Ecto neural progenitor cell (in vitro differentiated cells): ENCODE measurements at places on chromosomes 4 and X.

GRCh38 chrX:108468486-108468885 lies 28.8 kb downstream of the COL4A5 start:
- no peak for DNase-seq

GRCh38 chr4:56689201-56689969 lies 8.3 kb upstream of the HOPX start:
- DNase-seq, result no peak

GRCh38 chr4:166675411-166675810 lies 558.9 kb downstream of the SPOCK3 start:
- DNase-seq, result no peak

GRCh38 chr4:163556177-163556576 lies 61.7 kb downstream of the TMA16 start:
- no peak for DNase-seq

DNA sequence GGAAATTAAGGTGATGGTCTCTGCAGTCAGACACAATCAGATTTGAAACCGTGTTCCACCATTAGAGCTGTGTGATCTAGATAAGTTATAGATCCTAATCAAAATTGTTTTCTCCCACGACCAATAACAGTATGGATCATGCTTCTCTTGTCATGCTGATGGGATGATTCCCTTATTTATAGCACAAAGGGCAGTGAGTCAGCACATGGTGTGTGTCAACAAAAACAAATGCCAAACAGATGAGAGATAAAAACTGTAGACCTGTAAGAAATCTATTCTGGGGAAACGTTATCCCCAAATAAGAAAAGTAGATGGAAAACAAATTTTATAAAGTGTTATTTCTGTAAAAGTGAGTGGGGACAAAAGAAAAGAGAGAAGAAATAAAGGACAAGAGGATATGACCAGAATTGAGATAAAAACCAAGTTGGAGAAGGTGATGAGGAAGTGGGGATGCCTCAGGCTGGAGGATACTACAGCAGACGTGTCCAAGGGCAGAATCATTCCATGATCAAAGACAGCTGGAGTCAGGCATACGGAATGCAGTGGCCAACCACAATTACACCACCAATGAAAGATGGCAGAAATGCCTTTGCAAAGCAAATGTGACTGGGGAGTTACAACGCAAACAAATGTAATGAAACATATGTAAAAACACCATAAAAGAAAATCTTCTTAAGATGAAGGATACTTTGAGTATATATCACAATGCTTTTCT lies 377.8 kb upstream of the PRKX start:
- no peak for DNase-seq

GRCh38 chr4:1109898-1110506 lies 3.4 kb downstream of the RNF212 start:
- no peak for DNase-seq

- DNase-seq, result no peak
Observed at GRCh38 chr4:53895137-53895536, 169.3 kb downstream of the CHIC2 start.

GRCh38 chr4:65250916-65251315 lies 419.4 kb downstream of the EPHA5 start:
- no peak for DNase-seq

- no peak for DNase-seq
Observed at GRCh38 chr4:182881914-182882313, 35.3 kb downstream of the DCTD start.

- no peak for DNase-seq
Observed at GRCh38 chrX:97705936-97706335, 822.2 kb downstream of the RPA4 start.

GRCh38 chr4:101787701-101788316 lies 2.7 kb upstream of the BANK1 start:
- DNase-seq, result no peak

DNA sequence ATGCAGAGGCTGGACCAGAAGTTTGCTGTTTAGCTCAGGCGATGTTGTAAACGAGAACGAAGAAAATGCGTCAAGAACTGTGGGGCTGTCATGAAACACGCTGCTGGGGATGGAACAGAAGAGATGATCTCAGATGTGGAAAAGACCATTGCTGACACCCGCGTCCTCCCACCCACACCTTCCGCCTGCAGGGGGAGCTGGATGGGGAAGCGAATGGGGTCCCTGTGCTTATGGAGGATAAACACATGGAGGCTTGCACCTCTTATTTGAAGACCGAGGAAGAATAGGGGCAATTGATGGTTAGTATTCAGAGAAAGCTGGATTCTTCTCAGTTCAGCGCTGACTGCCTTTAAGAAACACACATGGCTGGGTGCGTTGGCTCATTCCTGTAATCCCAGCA lies 63.9 kb downstream of the GPR143 start:
- no peak for DNase-seq
